ENCODE measurements at places on chromosomes 2 and 18. TPM values are rescaled to one million over a fixed set of nuclear protein-coding genes. Genes with fewer than 3 reads are reported as not detected.
A peak's percentile ranks its signal among the peaks of the same experiment; 100 is the strongest.

- H3K4me3 ChIP-seq: no peak overlapping the region
- no peak for DNase-seq
- H3K27me3 ChIP-seq: no peaks in the 10 kb centered on the region
- H3K36me3 ChIP-seq: no peaks in the 10 kb centered on the region
- no peaks in the 10 kb centered on the region for H3K4me1 ChIP-seq
These were observed 310.9 kb downstream of the DLGAP1 start for GRCh38 chr18:4144201-4144600.

- DNase-seq: no peak
- no peaks in the 10 kb centered on the region for H3K4me1 ChIP-seq
- H3K27me3 ChIP-seq: no peaks in the 10 kb centered on the region
- H3K27ac ChIP-seq: no peak overlapping the region
- no peaks in the 10 kb centered on the region for H3K36me3 ChIP-seq
These were observed 2.9 kb upstream of the ARPC2 start for GRCh38 chr2:218214116-218214515.

CYBRD1 gene
- total RNA-seq: 0.46 TPM

- no peak for DNase-seq
- H3K27me3 ChIP-seq: no peaks in the 10 kb centered on the region
- H3K4me1 ChIP-seq: no peaks in the 10 kb centered on the region
- H3K27ac ChIP-seq: no peak overlapping the region
These were observed 53.4 kb upstream of the KLF7 start for GRCh38 chr2:207219081-207219630.

GRCh38 chr2:85436836-85437487, 18.4 kb downstream of the SH2D6 start:
- peaks cover 12% of the 10 kb centered on the region for H3K4me1 ChIP-seq
- H3K27me3 ChIP-seq: no peaks in the 10 kb centered on the region
- no peak for DNase-seq
- H3K36me3 ChIP-seq: no peaks in the 10 kb centered on the region
- peak overlapping the region; percentile 82 for H3K27ac ChIP-seq

DNA sequence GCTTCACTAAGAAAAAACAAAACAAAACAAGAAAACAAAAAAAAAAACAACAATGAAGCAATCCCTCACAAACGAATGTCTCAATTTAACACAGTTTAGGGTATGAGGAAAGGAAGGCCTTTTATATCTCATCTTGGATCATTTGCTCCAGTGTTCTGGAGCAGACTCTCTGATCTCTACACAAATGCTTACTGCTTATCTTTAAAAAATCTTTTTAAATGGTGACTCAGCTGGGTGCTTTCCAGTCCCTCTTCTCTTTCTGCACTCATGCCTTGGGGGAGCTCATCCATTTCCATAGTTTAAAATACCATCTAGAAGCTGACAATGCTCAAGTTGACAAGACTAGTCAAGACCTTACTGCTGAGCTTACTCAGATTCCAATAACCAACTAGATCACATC, 56.2 kb downstream of the ETAA1 start:
- DNase-seq: no peak
- no peaks in the 10 kb centered on the region for H3K27me3 ChIP-seq
- no peak overlapping the region for H3K27ac ChIP-seq
- no peaks in the 10 kb centered on the region for H3K4me1 ChIP-seq
- H3K4me3 ChIP-seq: no peak overlapping the region

ST6GAL2 gene
- total RNA-seq: not detected

- H3K27me3 ChIP-seq: no peaks in the 10 kb centered on the region
- H3K27ac ChIP-seq: no peak overlapping the region
- no peak for DNase-seq
- H3K4me3 ChIP-seq: no peak overlapping the region
These were observed 120.9 kb upstream of the SMIM21 start for GRCh38 chr18:75548353-75548905.

- H3K4me3 ChIP-seq: no peak overlapping the region
- H3K36me3 ChIP-seq: no peaks in the 10 kb centered on the region
- no peaks in the 10 kb centered on the region for H3K27me3 ChIP-seq
- no peak overlapping the region for H3K27ac ChIP-seq
- H3K4me1 ChIP-seq: peaks cover 10% of the 10 kb centered on the region
- no peak for DNase-seq
These were observed 101.7 kb downstream of the NRP2 start for GRCh38 chr2:205783872-205784499.

GRCh38 chr2:126889071-126889470, 9.6 kb upstream of the TEX51 start:
- H3K4me3 ChIP-seq: no peak overlapping the region
- H3K27ac ChIP-seq: no peak overlapping the region
- H3K4me1 ChIP-seq: no peaks in the 10 kb centered on the region
- H3K27me3 ChIP-seq: no peaks in the 10 kb centered on the region
- no peaks in the 10 kb centered on the region for H3K36me3 ChIP-seq

DNMT3A gene
- total RNA-seq: 74.0 TPM

GRCh38 chr2:16623031-16623430, 42.6 kb downstream of the CYRIA start:
- no peaks in the 10 kb centered on the region for H3K4me1 ChIP-seq
- no peaks in the 10 kb centered on the region for H3K36me3 ChIP-seq

DNA sequence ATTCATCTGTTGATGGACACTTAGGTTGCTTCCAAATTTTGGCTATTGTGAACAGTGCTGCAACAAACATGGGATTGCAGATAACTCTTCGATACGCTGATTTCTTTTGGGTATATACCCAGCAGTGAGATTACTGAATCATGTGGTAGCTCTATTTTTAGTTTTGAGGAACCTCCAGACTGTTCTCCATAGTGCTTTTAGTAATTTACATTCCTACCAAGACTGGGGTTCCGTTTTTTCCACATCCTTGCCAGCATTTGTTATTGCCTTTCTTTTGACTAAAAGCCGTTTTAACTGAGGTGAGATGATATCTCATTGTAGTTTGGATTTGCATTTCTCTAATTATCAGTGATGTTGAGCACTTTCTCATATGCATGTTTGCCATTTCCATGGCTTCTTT, 200.3 kb downstream of the MBD5 start:
- no peak overlapping the region for H3K4me3 ChIP-seq
- H3K4me1 ChIP-seq: no peaks in the 10 kb centered on the region
- H3K36me3 ChIP-seq: no peaks in the 10 kb centered on the region
- no peak overlapping the region for H3K27ac ChIP-seq
- no peaks in the 10 kb centered on the region for H3K27me3 ChIP-seq

GRCh38 chr2:68925295-68925896, 27.3 kb downstream of the GKN2 start:
- no peaks in the 10 kb centered on the region for H3K4me1 ChIP-seq
- DNase-seq: peak; percentile 60
- no peaks in the 10 kb centered on the region for H3K36me3 ChIP-seq
- H3K4me3 ChIP-seq: no peak overlapping the region
- no peak overlapping the region for H3K27ac ChIP-seq
- no peaks in the 10 kb centered on the region for H3K27me3 ChIP-seq

CIB4 gene
- not detected for total RNA-seq

DNA sequence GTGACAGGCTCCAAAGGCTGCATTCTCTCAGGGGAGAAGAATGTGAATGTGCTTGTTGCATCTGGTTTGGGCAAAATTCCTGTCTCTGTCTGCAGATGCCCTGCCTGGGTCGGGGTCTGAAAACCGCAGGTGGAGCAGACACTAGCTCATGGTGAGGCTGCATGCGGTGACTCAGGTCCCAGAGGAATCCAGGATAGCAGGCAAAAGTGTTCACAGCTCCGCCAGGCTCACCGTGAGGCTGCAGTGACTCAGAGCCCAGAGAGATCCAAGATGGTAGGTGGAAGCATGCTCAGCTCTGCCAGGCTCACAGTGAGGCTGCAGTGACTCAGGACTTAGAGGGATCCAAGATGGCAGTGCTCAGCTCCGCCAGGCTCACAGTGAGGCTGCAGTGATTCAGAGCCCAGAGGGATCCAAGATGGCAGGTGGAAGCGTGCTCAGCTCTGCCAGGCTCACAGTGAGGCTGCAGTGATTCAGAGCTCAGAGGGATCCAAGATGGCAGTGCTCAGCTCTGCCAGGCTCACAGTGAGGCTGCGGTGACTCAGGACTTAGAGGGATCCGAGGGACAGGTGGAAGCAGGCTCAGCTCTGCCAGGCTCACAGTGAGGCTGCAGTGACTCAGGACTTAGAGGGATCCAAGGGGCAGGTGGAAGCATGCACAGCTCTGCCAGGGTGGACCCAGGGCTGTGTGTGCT, 200.5 kb downstream of the ACKR3 start:
- no peaks in the 10 kb centered on the region for H3K4me1 ChIP-seq
- DNase-seq: no peak
- H3K36me3 ChIP-seq: no peaks in the 10 kb centered on the region
- no peak overlapping the region for H3K4me3 ChIP-seq
- H3K27me3 ChIP-seq: no peaks in the 10 kb centered on the region

LGALSL gene
- not detected for total RNA-seq

BMP10 gene
- total RNA-seq: not detected

- no peaks in the 10 kb centered on the region for H3K36me3 ChIP-seq
- no peaks in the 10 kb centered on the region for H3K4me1 ChIP-seq
- H3K4me3 ChIP-seq: no peak overlapping the region
- no peak for DNase-seq
- H3K27ac ChIP-seq: no peak overlapping the region
These were observed 187.5 kb upstream of the CYRIA start for GRCh38 chr2:16853088-16853487.

SMC6 gene
- 38.1 TPM for total RNA-seq

- H3K4me3 ChIP-seq: no peak overlapping the region
- no peaks in the 10 kb centered on the region for H3K27me3 ChIP-seq
- no peak overlapping the region for H3K27ac ChIP-seq
- DNase-seq: no peak
These were observed 40.6 kb upstream of the MAP2 start for GRCh38 chr2:209383212-209383611.

GRCh38 chr2:189153619-189154018, 25.9 kb downstream of the COL5A2 start:
- H3K27me3 ChIP-seq: no peaks in the 10 kb centered on the region
- H3K4me1 ChIP-seq: no peaks in the 10 kb centered on the region
- no peak overlapping the region for H3K27ac ChIP-seq
- no peak overlapping the region for H3K4me3 ChIP-seq
- no peaks in the 10 kb centered on the region for H3K36me3 ChIP-seq

- DNase-seq: no peak
- H3K27me3 ChIP-seq: no peaks in the 10 kb centered on the region
- H3K4me3 ChIP-seq: no peak overlapping the region
These were observed 93.6 kb downstream of the RAPGEF4 start for GRCh38 chr2:172829229-172829628.

DNA sequence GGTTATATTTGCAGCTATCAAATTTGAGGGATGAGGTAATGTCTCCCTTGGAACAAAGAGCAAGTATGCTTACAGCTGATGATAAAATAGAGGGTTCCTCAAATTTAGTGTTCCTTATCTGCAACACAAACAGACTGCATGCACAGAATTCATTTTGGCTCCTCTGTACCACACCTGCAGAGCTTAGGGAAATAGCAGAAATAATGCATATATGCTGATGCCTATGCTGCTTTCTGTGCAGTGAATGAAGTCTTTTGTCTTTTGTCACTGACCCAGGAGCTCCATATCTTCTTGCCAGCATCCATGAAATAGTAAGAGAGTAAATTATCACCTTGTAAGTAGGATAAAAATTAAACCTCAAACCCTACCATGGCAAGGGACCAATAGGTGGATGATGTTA, 69.8 kb downstream of the NCKAP1 start:
- no peak overlapping the region for H3K4me3 ChIP-seq
- no peaks in the 10 kb centered on the region for H3K27me3 ChIP-seq
- H3K36me3 ChIP-seq: no peaks in the 10 kb centered on the region

- no peak overlapping the region for H3K4me3 ChIP-seq
- DNase-seq: no peak
- no peaks in the 10 kb centered on the region for H3K4me1 ChIP-seq
- H3K36me3 ChIP-seq: no peaks in the 10 kb centered on the region
These were observed 31.1 kb downstream of the TACR1 start for GRCh38 chr2:75168186-75168585.

PKP4 gene
- total RNA-seq: 23.2 TPM

AMER3 gene
- total RNA-seq: not detected

DNA sequence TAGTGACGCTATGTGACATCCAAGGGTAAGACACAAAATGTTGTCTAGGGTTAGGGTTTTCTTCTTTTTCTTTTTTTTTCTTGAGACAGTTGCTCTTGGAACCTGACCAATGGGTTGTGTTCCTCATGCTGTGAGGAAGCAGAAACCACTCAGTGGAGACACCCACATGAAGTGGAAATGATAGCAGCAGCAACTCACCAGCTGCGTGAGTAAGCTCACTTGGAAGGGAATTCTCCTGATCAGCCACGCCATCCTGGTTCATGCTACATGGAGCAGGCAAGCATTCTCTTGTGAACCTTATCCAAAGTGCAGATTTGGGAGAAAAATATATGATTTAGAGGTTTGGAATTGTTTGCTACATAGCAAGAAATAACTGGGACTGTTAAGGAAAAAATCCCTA, 863.7 kb downstream of the EPHA4 start:
- no peaks in the 10 kb centered on the region for H3K27me3 ChIP-seq
- H3K4me1 ChIP-seq: no peaks in the 10 kb centered on the region
- H3K27ac ChIP-seq: no peak overlapping the region
- no peaks in the 10 kb centered on the region for H3K36me3 ChIP-seq

RGPD3 gene
- 0.38 TPM for total RNA-seq

- no peak overlapping the region for H3K4me3 ChIP-seq
- no peak overlapping the region for H3K27ac ChIP-seq
- no peaks in the 10 kb centered on the region for H3K27me3 ChIP-seq
- H3K36me3 ChIP-seq: no peaks in the 10 kb centered on the region
- H3K4me1 ChIP-seq: no peaks in the 10 kb centered on the region
These were observed 92.6 kb downstream of the LYPD6 start for GRCh38 chr2:149422991-149423338.

GRCh38 chr2:78992451-78992806, 33.1 kb upstream of the REG3G start:
- H3K4me3 ChIP-seq: no peak overlapping the region
- DNase-seq: no peak
- no peaks in the 10 kb centered on the region for H3K27me3 ChIP-seq
- no peaks in the 10 kb centered on the region for H3K36me3 ChIP-seq

EVX2 gene
- total RNA-seq: not detected

DNA sequence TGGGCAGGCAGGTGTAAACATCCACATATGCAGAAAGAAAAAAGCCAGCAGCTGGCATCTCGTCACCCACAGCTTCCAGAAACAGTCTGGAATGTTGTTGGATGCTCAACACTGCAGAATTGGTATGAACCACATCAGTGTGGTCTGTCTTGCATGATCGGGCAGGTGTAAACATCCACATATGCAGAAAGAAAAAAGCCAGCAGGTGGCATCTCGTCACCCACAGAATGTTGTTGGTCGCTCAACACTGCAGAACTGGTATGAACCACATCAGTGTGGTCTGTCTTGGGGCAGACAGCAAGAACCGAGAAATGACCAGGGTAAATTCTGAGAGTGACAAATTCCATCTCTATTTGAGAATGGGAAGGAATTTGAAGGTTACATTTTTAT, 39.6 kb downstream of the DOCK10 start:
- DNase-seq: peak; percentile 19
- H3K4me1 ChIP-seq: peaks cover 45% of the 10 kb centered on the region
- H3K27me3 ChIP-seq: no peaks in the 10 kb centered on the region
- H3K27ac ChIP-seq: peak overlapping the region; percentile 5

GRCh38 chr2:191001032-191001431, 12.9 kb downstream of the STAT1 start:
- H3K27me3 ChIP-seq: no peaks in the 10 kb centered on the region
- no peak for DNase-seq
- peaks cover 26% of the 10 kb centered on the region for H3K4me1 ChIP-seq
- no peak overlapping the region for H3K4me3 ChIP-seq
- no peak overlapping the region for H3K27ac ChIP-seq
- H3K36me3 ChIP-seq: peaks cover 74% of the 10 kb centered on the region

LBX2 gene
- total RNA-seq: not detected

NEU2 gene
- not detected for total RNA-seq

All from naive thymus-derived CD4-positive, alpha-beta T cell (primary cell).